ENCODE measurements at places on chromosomes 3 and 15. TPM values are rescaled to one million over a fixed set of nuclear protein-coding genes. Genes with fewer than 3 reads are reported as not detected.
A peak's percentile ranks its signal among the peaks of the same experiment; 100 is the strongest.

The C3orf70 gene
- 7.2 TPM for polyA plus RNA-seq

The RNF13 gene
- 77.2 TPM for polyA plus RNA-seq

The SCAANT1 gene
- 1.2 TPM for polyA plus RNA-seq

The SETMAR gene
- 32.7 TPM for polyA plus RNA-seq

The ONECUT1 gene
- polyA plus RNA-seq = 0.14 TPM

The CSTA gene
- polyA plus RNA-seq = 0.72 TPM

The ADAMTSL3 gene
- polyA plus RNA-seq = 6.7 TPM

The BRPF1 gene
- 19.4 TPM for polyA plus RNA-seq

The PEX5L gene
- 0.23 TPM for polyA plus RNA-seq

The CTXN2 gene
- 0.09 TPM for polyA plus RNA-seq

The LMLN gene
- 11.1 TPM for polyA plus RNA-seq

The DENND6A gene
- polyA plus RNA-seq = 31.2 TPM

DNA sequence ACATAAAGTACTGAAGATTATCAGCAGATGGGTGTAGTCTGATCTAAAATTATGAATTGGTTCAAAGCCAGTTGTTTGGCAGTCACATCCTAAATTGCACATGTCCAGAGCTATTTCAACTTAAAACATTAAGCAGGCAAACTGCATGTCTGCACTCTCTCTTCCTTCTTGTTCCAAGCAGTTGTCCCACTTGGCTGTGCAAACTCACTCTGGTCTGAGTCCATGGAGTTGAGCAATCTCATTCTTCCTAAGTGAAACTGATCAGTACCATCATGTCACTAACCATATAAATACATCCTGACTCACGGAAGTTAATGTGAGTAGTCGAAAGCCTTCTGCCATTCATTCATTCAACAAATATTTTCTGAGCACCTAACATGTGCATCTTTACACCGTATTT is 353.0 kb downstream of the ROBO1 start:
- DNase-seq = no peak

DNA sequence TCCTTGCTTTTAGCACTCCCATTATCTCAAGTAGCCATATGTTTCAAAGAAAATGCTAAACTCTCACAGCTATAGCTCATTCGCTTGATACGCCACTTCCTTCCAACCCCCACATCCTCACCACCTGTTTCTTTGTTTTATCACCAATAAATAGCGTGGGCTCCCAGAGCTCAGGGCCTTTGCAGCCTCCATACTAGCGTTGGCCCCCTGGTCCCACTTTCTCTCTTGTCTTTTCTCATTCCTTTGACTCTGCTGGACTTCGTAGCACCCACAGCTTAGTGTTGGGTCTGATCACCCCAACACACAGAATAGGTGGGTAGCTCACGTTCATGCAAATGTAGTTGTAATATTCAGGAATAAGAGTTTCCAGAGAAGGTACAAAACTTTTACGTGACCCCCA is 4.1 kb upstream of the GPD1L start:
- no peak for DNase-seq

GRCh38 chr3:14413381-14414071 is 11.1 kb downstream of the SLC6A6 start:
- DNase-seq = no peak

DNA sequence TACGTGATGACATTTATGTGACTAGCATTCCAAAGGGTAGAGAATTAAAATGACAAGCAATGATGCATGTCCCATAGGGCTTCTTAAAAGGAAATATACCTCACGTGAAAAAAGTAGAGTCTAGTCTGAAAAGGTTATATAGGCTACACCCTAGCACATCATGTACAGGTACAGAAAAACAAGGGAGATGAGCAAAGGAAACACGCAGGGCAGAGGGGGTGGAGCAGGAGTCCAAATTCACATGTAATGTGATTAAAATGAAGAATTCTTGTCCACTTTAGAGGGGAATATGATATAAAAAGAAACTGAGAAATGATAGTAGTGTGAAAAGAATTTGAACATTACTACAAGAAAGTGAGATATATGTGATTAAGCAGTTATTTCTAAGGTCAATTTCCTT is 59.4 kb downstream of the HACD2 start:
- no peak for DNase-seq

DNA sequence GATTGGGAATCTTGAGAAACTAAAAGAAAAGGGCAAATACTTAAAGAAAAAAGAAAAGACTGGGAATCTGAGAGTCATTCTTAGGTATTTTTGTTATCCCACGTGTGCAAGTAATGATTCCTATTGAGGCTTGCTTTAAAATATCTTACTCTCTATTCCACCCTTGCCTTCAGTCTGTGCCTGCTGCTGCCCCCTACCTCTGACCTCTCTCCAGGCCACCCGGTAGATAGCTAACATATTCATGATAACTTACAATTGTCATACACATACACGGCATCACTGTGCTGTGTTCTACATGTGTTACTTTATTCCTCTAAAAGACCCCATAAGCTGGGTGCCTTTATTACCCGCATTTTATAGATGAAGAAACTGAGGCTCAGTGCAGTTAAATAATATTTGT is 27.8 kb upstream of the ATP13A3 start:
- DNase-seq = no peak

DNA sequence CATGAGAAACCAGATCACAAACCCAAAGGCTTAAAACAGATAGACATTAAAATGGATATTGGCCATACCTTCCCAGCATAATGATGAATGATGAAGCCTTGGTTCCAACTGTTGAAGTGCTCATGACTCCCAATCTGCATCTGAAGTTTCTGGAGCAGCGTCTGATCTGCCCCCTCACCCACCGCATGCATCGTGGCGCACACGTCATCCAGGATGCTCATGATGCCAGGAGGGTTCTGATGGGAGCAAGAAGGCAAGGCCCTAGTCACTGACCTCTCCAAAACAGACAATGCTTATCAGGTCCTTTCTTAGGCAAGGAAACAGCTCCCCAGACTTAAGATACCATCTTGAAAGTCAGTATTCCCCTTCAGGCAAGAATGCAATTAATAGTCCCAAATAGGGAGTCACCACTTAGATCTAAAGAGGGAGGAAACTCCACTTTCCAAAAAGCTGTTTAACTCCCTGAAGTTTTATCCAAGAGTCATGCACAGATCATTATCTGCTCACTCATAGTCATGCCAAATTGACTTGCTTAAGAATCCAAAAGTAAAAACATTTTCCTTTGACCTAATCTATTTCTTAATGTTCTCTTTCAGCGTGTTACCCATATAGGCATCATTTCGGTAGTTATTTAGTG is 2.1 kb downstream of the LDHAL6B start:
- no peak for DNase-seq

DNA sequence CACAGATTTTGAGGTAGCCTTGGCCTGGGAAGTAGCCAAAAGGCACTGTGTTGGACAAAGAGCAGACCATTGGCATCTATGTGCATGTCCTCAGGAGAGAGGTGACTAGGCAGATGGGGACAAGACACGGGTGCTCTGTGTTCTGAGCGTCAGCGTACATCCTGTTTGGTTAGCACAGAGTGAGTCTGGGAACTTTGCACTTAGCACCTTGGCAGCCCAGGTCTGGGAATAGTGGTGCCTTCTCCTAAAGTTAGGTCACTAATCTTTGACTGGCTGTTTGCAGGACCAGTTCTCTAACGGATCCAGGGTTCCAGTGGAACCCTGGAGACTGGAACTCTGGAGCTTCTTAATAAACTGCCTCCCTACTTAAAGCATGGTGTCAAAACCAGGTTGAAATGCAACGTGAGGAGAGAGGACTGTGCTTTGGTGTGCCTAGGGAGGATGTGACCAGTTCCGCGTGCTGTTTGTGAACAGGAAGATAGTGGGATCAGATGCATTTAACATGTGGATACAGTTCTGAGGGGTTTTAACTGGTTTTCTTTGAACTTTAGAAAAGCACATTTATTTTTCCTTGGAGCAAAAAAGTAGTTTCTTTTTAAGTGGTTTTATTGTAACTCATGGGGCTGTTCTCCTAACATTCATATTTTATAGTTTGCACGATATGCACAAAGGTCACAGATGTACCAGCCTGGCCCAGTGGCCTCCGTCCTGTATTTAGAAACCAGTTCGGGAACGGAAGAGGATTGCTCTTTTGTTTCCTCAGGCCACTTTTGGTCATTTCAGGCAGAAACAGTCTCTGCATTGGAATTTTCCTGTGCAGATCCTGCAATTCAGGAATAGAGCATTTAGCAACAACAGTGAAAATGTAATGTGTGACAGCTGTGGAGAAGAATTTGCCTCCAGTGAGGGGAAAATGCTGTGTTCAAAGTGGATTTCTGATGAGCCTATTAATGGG is 48.8 kb downstream of the ABHD2 start:
- DNase-seq = no peak

GRCh38 chr3:171874251-171874681 is 31.1 kb downstream of the TMEM212 start:
- DNase-seq = peak; percentile 48

DNA sequence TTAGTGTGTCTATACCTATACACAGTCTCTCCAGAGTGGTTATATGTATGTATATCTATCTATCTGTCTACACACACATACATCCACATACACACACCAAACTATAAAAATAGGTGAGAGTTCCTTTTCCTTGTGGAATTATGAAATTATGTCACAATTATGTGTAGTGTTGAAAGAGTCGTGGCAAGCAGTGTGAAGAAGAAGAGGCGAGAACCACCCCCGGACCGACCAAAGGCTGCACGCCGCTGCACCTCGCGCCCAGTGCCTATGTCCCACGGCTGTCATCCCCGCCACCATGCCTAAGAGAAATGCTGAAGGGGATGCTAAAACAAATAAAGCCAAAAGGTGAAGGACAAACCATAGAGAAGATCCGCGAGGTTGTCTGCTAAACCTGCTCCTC is 95.0 kb upstream of the RAP2B start:
- no peak for DNase-seq

DNA sequence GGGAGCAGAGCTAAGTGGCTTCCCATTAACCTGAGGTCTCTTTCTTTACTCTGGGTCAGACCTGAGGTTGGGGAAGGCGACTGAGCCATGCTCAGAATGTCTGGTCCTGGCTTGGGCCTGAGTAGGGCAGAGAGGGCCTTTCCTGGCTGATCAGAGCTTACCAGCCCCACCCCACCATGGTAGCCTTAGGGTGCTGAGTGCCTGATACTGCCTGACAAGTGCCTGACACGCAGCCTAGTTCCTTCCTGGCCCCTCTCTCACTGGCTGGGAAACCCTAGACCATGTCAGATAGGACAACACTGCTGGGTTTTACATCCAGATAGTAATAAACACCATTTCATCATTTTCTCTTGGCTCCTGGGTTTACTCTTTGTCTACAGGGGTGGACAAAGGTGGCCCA is 25.8 kb upstream of the DOCK3 start:
- DNase-seq = no peak

DNA sequence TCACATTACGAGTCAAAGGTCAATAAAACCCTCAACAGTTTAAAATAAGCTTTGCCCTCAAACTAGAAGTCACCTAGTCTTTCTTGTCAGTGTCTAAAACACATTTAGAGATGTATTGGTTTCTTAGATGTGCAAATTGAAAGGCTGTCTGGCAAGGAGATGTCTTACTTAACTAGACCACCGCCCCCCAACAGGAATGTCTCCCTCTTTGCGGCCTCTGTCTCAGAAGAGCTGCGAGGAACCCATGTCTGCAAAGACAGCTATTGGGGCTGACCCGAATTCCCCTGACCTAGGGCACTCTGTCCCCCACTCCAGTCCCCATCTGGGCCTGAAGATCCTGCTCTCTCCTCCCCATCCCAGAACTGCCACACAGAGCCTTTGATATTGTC is 46.3 kb downstream of the ZIC4 start:
- no peak for DNase-seq

GRCh38 chr15:100508641-100509300 is 20.0 kb downstream of the CERS3 start:
- DNase-seq = no peak

DNA sequence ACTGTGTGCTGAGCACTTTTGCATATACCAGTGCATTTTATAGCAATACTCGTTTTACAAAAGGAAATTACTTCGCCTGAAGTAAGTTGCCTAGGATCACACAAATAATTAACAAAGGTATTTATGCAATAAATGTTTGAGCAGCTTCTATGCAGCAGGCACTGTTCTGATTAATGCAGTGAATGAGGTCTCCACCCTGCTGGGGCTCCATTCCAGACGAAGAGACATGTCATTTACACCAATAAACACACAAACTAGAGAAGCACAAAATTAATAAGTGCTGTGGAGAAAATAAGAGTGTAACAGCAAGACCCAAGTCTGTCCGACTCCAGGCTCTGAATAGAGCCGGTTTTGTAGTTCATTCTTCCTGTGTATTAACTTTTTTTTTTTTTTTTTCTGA is 17.5 kb downstream of the NOX5 start:
- no peak for DNase-seq

- DNase-seq = no peak
Observed at GRCh38 chr3:72458375-72458774, 389.9 kb downstream of the SHQ1 start.

DNA sequence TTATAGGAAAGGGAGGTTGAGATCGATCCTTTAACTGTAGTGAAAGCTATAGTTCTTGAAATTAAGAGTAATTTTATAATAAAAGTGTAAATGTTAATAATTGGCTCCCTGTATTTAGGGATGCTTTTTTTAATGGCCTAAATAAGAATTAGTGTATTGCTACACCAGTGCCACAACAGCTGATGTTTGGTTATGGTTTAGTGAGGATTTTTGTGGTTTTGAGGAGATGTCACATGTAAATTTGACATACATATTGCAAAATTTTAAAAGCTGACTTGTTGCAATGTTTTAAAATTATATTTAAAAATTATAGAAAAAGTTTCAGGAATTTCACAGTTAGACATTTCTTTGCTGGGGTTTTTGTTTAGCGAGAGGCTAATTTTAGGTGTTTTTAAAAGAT is 3.9 kb downstream of the TSC22D2 start:
- DNase-seq = no peak

- no peak for DNase-seq
Observed at GRCh38 chr3:145865399-145866018, 295.5 kb downstream of the PLOD2 start.

GRCh38 chr3:44099566-44100297 is 142.0 kb upstream of the TOPAZ1 start:
- no peak for DNase-seq

DNA sequence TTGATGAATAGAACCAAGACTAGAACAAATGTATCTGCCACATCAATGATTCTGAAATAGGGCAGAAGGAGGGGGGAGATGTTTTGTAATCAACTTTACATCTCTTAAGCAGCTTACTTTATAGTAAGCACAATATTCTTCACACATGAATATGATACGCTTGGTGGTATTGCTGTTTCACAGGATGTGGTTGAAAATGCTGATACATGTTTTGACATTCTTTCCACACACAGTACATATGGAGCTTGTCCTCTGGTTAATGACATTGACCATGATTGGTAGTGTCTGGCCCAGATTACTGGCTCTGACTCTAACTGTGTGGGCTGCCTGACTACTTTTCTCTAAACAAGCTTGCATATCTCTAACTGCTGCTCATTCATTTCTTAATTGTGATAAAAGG is 168.9 kb downstream of the KLHL25 start:
- DNase-seq = no peak
